Esophagus squamous epithelium (tissue), 5 donors: ENCODE measurements at places on chromosomes 6 and 20. TPM values are rescaled to one million over a fixed set of nuclear protein-coding genes. Genes with fewer than 3 reads are reported as not detected.

DNA sequence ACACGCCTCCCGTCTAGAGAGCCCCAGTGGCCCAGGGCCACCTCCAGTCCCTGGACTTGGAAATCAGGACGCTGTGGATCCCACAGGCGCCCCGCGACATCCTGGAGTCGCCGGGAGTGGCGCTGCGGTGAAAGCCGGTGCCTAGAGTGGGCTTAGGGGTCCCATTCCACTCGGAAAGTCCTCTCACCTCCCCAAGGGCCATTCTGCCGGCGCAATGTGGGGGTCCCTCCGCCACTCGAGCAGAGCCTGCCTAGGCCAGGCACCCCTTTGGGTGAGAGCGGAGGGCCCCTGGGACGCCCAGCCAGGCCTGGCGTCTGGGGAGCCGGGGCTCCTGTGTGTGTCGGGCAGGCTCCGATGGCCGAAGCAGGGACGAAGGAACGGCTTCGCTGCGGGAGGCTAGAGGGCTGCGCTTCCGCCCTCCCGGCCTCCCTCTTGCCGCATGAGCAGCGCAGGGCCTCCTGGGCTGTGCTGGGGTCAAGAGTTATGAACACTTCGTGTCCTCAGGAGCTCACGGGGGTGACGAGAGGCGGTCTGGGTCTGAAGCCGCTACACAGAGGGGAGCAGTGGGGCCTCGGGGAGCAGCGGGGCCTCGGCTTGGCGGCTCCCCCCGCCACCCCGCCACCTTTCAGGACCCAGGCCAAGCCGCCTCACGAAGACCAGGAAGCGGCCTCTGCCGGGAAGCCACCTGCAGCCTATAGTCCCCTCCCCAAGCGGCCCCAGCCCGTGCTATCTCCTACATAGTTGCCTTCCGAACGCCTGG lies 13.6 kb downstream of the POU3F2 start:
- H3K36me3 ChIP-seq, result no peaks in the 10 kb centered on the region
- H3K4me1 ChIP-seq, result peaks cover 16% of the 10 kb centered on the region
- H3K4me3 ChIP-seq, result peak overlapping the region; percentile 33

- no peaks in the 10 kb centered on the region for H3K27me3 ChIP-seq
- H3K4me3 ChIP-seq, result no peak overlapping the region
- H3K4me1 ChIP-seq, result no peaks in the 10 kb centered on the region
- no peak overlapping the region for H3K27ac ChIP-seq
- H3K36me3 ChIP-seq, result no peaks in the 10 kb centered on the region
These were observed 41.7 kb downstream of the ALDH5A1 start for GRCh38 chr6:24536466-24536865.

PHACTR1 gene
- total RNA-seq, result 4.9 TPM

DNA sequence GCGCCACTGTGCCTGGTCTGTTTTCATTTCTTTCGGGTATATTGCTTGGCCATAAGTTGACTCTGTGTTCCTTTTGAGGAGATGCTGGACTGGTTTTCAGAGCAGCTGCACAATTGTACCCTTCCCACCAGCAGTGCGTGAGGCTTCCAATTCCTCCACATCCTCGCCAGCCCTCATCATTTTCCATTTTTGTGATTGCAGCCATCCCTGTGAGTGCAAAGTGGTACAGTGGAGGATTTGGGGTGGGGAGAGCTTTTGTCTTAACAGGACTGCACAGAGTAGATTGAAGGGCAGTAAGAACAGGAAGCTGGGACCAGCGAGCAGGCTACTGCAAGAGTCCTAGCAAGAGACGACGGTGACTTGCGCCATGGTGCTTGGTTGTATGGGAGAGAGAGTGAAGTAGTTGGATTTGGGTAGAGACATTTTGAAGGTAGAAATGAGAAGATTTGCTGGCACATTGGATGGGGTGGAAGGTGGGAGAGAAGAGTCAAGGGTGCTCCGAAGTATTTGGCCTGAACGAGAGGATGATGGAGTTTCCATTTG lies 18.3 kb downstream of the BCAS4 start:
- no peaks in the 10 kb centered on the region for H3K27me3 ChIP-seq
- H3K27ac ChIP-seq, result no peak overlapping the region
- no peaks in the 10 kb centered on the region for H3K4me1 ChIP-seq
- H3K4me3 ChIP-seq, result no peak overlapping the region
- DNase-seq, result no peak

DNA sequence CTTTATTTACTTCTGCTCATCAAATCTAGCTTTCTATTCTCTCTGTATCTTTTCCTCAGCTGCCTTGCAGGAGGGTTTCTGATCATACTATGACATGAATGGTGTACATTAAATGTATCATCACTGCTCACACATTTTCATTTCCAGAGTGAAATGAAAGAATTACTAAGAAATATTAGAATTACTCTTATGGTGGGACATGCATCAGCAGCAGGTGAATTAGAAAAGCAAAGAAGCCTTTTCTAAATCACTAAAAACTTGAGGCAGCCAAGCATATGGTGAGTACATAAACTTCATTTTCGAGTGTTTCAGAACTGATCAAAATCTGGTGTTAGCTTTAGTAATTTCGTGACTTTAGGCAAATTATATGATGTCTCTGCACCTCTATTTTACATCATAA lies 23.6 kb downstream of the IL17A start:
- no peak overlapping the region for H3K4me3 ChIP-seq
- H3K36me3 ChIP-seq, result no peaks in the 10 kb centered on the region
- H3K4me1 ChIP-seq, result no peaks in the 10 kb centered on the region
- DNase-seq, result no peak
- H3K27ac ChIP-seq, result no peak overlapping the region

- H3K36me3 ChIP-seq, result no peaks in the 10 kb centered on the region
- no peak overlapping the region for H3K4me3 ChIP-seq
- H3K27ac ChIP-seq, result no peak overlapping the region
- no peaks in the 10 kb centered on the region for H3K27me3 ChIP-seq
- H3K4me1 ChIP-seq, result no peaks in the 10 kb centered on the region
- DNase-seq, result no peak
These were observed 898.9 kb upstream of the MAN1A1 start for GRCh38 chr6:120248451-120248850.

GRCh38 chr20:4509825-4510522 lies 211.7 kb upstream of the PRND start:
- H3K36me3 ChIP-seq, result no peaks in the 10 kb centered on the region
- H3K4me3 ChIP-seq, result no peak overlapping the region
- H3K27ac ChIP-seq, result no peak overlapping the region
- no peaks in the 10 kb centered on the region for H3K27me3 ChIP-seq
- H3K4me1 ChIP-seq, result no peaks in the 10 kb centered on the region
- DNase-seq, result no peak

SRC gene
- total RNA-seq, result 32.4 TPM

CEP250 gene
- 13.2 TPM for total RNA-seq

GRCh38 chr20:2986466-2986865 lies 57.0 kb upstream of the GNRH2 start:
- no peak overlapping the region for H3K4me3 ChIP-seq
- H3K27me3 ChIP-seq, result no peaks in the 10 kb centered on the region
- no peak overlapping the region for H3K27ac ChIP-seq
- DNase-seq, result no peak
- peaks cover 57% of the 10 kb centered on the region for H3K36me3 ChIP-seq

HEY2 gene
- total RNA-seq, result 1.3 TPM

GRCh38 chr6:9388596-9388995 lies 953.3 kb upstream of the SLC35B3 start:
- H3K4me1 ChIP-seq, result no peaks in the 10 kb centered on the region
- H3K27me3 ChIP-seq, result no peaks in the 10 kb centered on the region
- H3K36me3 ChIP-seq, result no peaks in the 10 kb centered on the region
- no peak overlapping the region for H3K27ac ChIP-seq
- no peak for DNase-seq

GRCh38 chr20:34675993-34676641 lies 775 bp downstream of the PIGU start:
- no peaks in the 10 kb centered on the region for H3K36me3 ChIP-seq
- H3K4me3 ChIP-seq, result peak overlapping the region; percentile 77
- H3K27me3 ChIP-seq, result no peaks in the 10 kb centered on the region
- DNase-seq, result no peak
- H3K4me1 ChIP-seq, result peaks cover 23% of the 10 kb centered on the region
- peak overlapping the region; percentile 93 for H3K27ac ChIP-seq

GRCh38 chr6:125094563-125094962 lies 59.0 kb upstream of the TPD52L1 start:
- peaks cover 33% of the 10 kb centered on the region for H3K4me1 ChIP-seq
- H3K27me3 ChIP-seq, result no peaks in the 10 kb centered on the region
- no peak overlapping the region for H3K4me3 ChIP-seq
- peak overlapping the region; percentile 70 for H3K27ac ChIP-seq
- no peaks in the 10 kb centered on the region for H3K36me3 ChIP-seq

ACOT8 gene
- 35.0 TPM for total RNA-seq

RSPH4A gene
- not detected for total RNA-seq

GRCh38 chr6:97198046-97198565 lies 84.9 kb downstream of the MMS22L start:
- H3K4me3 ChIP-seq, result no peak overlapping the region
- H3K4me1 ChIP-seq, result no peaks in the 10 kb centered on the region
- DNase-seq, result no peak
- no peaks in the 10 kb centered on the region for H3K27me3 ChIP-seq

SLC22A23 gene
- 40.0 TPM for total RNA-seq

FBXO5 gene
- total RNA-seq, result 9.2 TPM

DNA sequence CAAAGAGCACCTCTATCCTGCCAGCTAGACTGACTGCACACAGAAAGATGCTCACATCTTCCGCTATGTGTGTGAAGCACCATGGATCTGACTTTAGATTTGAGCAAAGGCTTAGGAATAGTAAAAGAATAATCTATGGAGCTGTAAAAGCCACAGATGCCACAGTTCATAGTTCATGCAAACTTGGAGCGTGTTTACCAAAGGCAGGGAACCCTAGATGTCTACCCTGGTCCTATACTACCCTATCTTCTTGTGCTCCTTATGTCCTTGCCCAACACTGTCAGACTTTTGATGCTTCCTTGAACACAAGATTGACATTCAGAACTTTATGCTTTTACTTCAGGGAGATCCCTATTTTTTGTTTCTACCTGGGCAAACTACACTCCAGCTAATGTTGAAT lies 39.2 kb downstream of the SPACA1 start:
- no peaks in the 10 kb centered on the region for H3K27me3 ChIP-seq
- no peak for DNase-seq
- H3K4me3 ChIP-seq, result no peak overlapping the region
- no peaks in the 10 kb centered on the region for H3K36me3 ChIP-seq
- H3K4me1 ChIP-seq, result no peaks in the 10 kb centered on the region

GRCh38 chr6:44851176-44851575 lies 463.7 kb downstream of the CDC5L start:
- no peak overlapping the region for H3K4me3 ChIP-seq
- DNase-seq, result no peak
- no peaks in the 10 kb centered on the region for H3K27me3 ChIP-seq
- H3K36me3 ChIP-seq, result no peaks in the 10 kb centered on the region

- H3K4me1 ChIP-seq, result no peaks in the 10 kb centered on the region
- H3K27me3 ChIP-seq, result no peaks in the 10 kb centered on the region
- DNase-seq, result no peak
- H3K36me3 ChIP-seq, result no peaks in the 10 kb centered on the region
- H3K27ac ChIP-seq, result peak overlapping the region; percentile 49
- no peak overlapping the region for H3K4me3 ChIP-seq
These were observed 517 bp downstream of the PLN start for GRCh38 chr6:118548613-118549012.

DNA sequence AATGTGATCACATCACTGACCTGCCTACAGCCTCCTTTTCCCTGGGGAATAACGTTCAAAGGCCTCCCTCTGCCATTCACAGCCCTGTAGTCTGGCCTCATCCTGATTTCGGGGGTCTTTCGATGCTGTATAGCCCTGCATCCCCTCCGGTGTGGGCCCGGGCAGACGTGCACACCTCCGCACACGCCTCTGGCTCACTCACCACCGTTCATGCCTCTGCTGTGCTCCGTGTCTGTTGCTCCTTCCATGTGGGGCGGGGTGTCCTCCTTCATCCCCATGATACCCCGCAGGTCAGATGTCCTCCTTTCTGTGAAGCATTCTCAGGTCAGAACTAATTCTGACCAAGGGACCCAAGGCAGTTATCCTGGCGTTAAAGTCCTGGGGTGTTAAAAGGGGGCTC lies 13.8 kb upstream of the RBM38 start:
- H3K4me1 ChIP-seq, result no peaks in the 10 kb centered on the region
- no peak for DNase-seq
- H3K4me3 ChIP-seq, result no peak overlapping the region
- no peaks in the 10 kb centered on the region for H3K36me3 ChIP-seq

GPR6 gene
- total RNA-seq, result not detected

DNA sequence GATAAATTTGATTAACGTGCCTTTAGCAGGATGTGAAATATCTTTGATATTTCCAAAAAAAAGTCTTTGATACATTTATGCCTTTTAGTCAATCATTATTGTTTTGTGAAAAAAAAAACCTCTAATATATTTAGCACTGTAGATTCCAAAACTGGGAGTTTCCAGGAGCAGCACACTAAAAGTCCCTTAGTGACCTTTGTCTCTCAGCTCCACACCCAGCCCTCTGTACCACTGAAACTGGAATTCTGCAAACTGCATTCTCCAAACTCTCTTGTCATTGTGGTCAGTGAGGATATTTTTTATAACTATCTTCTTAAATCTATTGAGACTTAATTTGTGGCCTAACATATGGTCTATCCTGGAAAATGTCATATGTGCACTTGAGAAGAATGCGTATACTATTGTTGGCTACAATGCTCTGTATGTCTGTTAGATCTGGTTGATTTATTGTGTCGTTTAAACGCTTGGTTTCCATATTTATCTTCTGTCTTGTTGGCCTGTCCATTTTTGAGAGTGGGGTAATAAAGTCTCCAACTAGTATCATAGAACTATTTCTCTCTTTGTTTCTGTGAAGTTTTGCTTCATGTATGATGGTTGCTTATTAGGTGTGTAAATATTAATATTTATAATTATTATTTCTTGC lies 73.2 kb upstream of the CNKSR3 start:
- no peak overlapping the region for H3K4me3 ChIP-seq
- H3K36me3 ChIP-seq, result no peaks in the 10 kb centered on the region
- no peak overlapping the region for H3K27ac ChIP-seq
- H3K27me3 ChIP-seq, result no peaks in the 10 kb centered on the region

- no peaks in the 10 kb centered on the region for H3K4me1 ChIP-seq
- DNase-seq, result no peak
- H3K27me3 ChIP-seq, result no peaks in the 10 kb centered on the region
- no peak overlapping the region for H3K27ac ChIP-seq
- H3K4me3 ChIP-seq, result no peak overlapping the region
These were observed 179.5 kb upstream of the LAMP5 start for GRCh38 chr20:9334866-9335265.

DNA sequence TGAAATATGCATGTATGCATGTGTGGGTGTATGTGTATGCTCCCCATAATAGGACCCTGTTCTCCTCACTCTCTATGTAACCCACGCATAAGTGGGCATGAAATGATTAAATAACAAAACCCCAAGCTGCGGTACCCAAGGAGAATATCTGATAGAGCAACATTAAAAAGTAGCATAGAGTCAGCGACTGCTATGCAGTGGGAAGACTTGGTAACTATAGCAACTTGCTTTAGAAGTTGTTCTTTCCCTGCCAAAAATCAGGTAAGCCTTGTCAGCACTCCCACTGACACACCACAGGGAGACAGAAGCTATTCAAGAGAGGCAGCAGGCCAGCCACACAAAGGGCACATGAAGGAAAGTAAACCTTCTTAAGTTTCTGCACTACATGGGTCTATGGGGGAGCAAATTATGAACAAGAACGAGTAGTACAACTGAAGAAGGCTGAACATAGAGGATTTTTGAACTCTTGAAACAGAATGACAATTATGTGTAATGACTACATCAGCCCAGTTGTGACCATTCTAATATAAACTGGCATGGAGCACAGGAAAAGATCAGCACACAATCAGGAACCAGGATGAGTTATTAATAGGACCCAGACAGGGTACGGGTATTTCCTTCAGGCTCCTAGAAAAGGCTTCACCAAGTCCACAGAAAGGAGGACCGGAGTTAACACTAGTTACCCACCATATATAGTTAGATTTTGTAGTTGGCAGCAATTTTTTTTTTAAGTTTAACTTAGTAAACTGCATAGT lies 89.9 kb downstream of the GPR6 start:
- H3K4me3 ChIP-seq, result no peak overlapping the region
- no peaks in the 10 kb centered on the region for H3K4me1 ChIP-seq
- no peaks in the 10 kb centered on the region for H3K36me3 ChIP-seq
- DNase-seq, result no peak
- H3K27me3 ChIP-seq, result no peaks in the 10 kb centered on the region

COL21A1 gene
- total RNA-seq, result 2.1 TPM
